ENCODE measurements at places on chromosomes 5 and 9.

DNA sequence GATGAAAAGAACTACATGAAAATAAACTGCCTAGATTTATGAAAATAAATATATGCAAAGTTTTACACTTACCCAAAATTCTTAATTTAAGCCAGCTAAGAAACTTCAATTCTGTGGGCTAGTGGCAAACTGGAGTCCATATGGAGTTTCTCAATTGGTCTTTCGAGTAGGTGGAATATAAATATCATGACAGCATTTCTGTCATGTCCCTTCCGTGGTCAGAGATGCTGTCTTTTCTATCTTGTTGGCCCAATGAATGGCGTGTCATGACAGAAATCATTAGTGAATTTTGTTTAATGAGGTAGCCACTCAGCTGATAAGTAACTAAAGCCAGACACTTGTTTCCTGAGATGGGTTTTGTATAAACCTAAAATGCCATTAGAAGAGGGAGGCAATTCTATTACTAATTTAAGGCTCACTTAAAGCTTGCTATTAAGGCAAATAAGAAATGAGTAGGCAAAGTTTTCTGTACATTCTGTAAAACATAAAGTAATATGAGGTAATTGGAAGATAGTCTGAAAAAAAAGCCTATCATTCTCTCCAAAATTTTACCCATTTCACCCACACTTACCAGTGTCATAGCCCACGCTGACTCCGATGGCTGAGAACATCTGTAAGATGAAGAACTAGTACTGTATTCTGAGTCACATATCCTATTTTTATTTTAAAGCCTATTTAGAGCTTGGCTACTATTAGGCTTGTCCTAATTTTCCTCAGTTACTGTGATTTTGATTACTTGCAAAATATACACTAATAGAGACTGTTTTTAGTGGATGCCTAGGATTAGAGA lies 419.3 kb upstream of the MEF2C start:
- no peak for DNase-seq

DNA sequence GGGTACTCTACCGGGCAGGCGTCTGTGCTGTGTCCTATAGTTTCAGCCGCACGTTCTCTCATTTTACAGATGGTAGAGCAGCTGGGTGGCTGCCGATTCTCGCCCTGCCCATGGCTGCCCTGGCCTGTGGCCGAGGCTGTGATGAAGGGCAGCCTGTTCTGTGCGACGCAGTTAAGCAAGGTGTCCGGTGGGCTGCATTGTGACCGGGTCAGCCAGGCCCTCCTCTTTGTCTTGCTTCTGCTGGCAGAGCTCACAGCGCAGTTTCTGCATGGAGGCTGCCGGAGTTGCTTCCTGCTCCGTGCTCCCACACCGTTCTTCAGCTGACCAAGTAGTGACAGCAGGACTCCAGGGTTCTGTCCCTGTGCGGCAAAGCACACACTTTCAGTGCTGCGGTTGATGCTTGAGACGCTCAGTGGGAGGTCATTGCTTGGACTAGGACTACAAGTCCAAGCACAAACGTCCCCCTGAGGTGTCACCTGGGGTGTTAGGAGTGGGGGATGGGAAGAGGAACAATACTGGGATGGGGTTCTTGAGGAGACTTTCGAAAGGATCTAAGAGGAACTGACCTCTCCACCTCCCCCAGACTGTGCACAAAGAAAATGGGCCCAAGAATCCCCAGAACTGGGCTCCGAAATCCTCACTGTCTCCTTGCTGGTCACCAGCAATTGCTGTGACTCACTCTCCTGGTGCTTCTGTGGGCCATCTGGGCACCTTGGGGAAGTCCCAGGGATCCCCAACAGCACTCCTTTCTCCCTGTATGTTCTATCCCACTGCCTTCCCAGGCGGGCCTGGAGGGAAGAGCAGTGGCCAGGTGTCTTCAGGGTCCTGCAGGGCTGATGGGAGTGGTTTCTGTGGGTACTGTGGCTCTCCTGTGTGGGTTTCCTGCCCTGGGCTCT lies 58.2 kb downstream of the GADD45G start:
- DNase-seq: no peak

GRCh38 chr9:31418419-31418818 lies 966.0 kb upstream of the ACO1 start:
- no peak for DNase-seq

GRCh38 chr5:120988491-120988890 lies 524.4 kb downstream of the PRR16 start:
- no peak for DNase-seq

DNA sequence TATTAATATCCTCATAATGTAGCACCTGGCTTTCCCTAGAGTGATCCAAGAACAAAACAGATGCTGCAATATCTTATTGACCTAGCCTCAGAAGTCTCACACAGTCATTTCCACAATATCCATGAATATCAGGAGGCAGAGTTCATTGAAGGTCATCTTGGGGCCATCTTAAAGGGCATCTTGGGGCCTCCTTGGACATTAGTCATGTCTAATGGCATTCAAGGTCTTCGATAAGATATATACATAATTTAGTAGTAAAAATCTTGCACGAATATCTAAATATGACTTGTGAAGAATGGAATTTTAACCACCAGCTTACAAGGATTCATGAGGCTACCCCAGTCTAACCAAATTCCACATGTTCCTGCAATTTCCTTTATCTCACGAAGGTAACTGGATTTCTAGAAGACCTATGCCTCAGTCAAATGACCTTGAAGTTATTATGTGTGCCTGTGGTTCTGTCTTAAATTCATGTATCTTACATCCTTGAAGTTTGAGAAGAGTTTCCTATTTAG lies 163.6 kb upstream of the SPEF2 start:
- no peak for DNase-seq

DNA sequence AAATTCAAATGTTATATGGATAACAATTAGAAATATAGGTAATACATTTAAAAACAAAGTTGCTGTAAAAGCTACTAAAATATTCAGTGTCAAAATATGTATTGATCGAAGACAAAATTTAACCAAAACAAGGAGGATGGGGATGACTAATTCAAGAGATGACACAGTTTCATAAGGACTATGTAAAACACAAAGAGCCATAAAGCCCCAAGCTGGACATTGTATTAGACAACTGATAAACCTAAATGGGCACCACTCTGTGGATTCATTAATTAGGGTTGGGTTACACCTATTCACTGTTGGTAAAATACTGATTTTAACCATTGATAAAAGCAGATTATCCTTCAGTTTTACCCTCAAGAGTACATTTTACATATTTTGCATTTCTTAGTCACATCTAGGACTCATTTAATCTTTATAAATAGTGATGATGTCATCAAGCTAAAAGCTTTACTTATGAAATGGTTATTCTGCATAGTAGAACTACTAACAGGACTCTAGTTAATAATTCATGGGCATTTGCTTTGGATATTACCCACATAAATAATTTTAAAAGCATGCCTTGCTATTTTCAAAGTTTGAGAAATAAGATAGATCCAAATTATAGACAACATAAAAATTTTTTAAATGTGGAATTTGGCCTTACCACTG lies 13.7 kb downstream of the TUT7 start:
- DNase-seq: no peak

GRCh38 chr5:64165500-64166200 lies at the start of gene RNF180:
TSS of gene RNF180 (plus strand) at chr5:64165843. CDS start at chr5:64200808, 34,965 bp downstream.
- DNase-seq: no peak

GRCh38 chr5:109164001-109164400 lies 245.8 kb downstream of the PJA2 start:
- no peak for DNase-seq

DNA sequence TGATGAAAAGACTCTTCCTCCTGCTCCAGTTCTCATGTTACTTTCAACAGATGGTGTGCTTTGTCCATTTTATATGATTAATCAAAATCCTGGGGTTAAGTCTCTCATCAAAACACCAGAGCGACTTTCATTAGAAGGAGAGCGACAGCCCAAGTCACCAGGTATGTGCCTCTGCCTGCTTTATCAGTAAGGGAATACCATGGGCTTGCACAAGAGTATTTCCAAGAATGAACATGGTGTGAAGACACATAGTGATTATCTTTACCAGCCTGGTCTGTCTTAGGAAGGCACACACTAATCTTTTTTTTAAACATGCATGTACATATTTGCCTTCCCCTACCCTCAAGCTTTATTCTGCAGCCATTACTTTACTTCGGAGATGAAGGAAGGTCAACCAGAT lies 15.2 kb downstream of the NUP214 start:
- DNase-seq: no peak

GRCh38 chr5:151676719-151677118 lies 10.0 kb downstream of the SPARC start:
- DNase-seq: no peak

- DNase-seq: no peak
Measured at GRCh38 chr5:123710031-123710430, 198.1 kb downstream of the CSNK1G3 start.

DNA sequence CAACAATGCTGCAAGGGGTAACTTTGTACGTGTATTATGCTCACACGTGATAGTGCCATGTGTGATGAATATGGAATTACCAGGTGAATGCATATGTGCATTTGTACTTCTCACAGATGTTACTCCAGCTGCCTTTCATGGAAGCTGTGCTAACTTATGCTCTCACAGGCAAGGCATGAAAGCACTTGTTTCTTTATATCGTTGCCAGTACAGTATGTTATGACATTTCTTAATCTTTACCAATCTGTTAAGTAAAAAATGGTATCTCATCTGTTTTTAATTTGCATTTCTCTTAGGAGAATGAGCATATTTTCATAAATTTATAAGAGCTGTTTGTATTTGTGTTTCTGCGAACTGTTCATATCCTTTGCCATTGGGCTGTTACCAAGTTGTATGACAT lies 311.8 kb upstream of the DMRT1 start:
- DNase-seq: no peak

DNA sequence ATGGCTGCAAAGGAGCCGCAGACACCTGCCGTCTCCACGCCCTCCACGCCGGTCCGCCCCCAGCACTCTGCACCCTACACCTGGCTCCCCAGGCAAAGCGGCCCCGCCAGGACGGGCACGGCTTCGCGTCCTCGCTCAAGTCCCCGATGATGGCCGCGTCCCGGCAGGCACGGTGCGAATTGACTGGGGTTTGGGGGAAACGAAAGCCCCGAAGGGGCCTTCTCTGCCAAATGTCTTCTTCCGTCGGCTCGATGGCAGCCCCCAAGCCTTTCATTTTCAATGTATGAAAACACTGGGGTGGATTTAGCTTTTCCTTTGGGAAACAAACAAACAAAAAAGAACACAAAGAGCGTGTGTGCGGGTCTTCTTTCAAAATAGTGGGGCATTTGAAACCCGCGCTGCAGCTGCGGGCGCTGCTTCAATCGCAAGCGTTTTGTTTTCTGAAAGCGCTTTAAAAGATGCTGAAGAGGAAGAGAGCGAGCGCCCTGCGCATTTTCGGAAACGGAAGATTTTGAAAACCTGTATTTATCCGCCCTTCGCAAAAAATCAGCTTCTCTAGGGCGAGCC lies 160.0 kb downstream of the RMI1 start:
- no peak for DNase-seq

- DNase-seq: no peak
Measured at GRCh38 chr5:61000887-61001286, 55.9 kb downstream of the NDUFAF2 start.

DNA sequence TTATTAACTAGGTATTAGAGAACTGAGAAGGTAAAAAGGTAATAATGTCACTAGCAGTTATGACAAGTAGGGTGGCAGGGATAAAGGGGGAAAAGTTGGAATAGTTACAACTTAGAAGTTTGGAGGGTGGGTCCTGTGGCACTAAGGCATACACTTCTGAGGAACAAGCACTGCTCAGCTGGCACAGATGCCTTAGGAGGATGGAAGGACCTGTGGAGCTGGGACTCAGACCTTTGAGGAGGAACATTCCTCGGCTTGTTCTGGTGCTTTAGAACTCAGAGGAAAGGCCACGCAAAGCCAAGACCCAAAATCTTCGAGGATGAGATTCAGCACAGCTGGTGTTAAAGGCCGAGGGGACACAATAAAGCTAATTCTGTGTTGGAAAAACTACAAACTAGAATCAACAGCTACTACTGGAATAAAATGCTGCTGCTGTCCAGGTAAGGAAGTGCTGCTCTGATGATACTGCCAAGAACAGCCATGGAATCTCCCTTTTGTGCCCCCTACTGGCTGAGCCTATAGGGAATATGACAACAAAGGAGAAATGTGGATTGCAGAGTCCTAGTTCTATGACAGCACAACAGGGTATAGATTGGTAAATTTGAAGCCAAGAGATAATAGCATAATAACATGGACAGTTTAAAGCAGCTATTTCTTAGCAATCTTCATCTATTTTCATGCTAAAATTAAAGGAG lies 126.7 kb downstream of the SLC25A46 start:
- DNase-seq: no peak

DNA sequence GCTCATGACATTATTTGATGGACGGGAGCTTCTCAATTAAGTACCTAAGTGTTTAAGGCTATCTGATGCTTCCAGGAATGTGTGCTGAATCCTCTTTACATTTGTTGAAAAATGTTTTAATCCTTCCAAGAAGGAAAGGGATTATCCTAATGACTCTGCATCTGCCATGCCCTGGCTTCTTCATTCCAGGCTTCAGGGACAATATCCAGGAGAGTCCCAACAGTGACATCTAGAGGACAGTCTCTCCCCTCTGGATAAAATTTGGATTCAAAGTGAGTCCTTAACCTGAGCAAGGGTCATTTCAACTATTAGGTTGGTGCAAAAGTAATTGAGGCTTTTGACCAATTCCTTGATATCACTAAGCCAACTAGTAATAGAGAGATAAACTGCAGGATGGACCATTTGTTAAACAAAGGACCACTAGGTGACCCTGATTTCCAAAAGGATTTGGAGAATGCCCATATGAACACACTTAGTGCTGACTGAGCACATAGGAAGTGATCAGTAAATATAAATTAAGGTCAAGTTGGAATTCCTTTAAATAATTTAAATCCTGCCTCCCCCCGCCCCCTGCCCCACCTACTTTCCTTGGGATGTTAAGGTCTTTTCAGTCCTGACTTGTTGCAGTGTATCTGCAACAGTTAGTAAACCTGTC lies 19.1 kb downstream of the TNFSF8 start:
- DNase-seq: no peak

DNA sequence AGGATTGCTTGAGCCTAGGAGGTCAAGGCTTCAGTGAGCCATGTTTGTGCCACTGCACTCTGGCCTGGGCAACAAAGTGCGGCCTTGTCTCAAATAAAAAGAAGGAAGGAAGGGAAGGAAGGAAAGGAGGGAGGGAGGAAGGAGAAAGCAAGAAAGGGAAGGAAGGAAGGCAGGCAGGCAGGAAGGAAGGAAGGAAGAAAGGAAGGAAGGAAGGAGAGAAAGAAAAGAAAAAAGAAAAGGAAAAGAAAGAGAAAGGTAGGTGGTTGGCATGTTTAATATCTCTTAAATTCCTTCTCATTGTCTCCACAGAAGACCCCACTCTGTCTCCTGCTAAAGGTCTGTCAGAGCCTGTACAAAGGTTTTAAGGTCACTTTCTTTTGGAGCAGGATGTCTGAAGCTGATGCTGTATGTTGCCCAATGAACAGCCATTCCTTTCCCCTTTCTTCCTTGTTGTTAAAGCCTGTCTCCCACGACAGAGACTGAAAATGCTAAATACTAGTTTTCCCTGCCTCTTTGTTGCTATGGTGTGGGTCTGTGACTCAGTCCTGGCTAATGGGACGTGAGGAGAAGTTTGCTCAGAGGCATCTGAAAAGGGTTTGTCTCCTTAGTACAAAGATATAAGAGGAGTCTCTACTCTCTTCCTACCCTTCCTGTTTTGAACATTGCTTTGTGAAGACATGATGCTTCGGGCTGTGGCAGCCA lies 213.3 kb downstream of the PCSK1 start:
- no peak for DNase-seq

All from stimulated activated CD8-positive, alpha-beta memory T cell treated with anti-CD3 and anti-CD28 coated beads, Interleukin-2, amount 100 ng/mL, for 48 hours (primary cell).